Activated naive CD4-positive, alpha-beta T cell treated with anti-CD3 and anti-CD28 coated beads for 36 hours (primary cell): ENCODE measurements at places on chromosomes 12 and 14.
A peak's percentile ranks its signal among the peaks of the same experiment; 100 is the strongest.

DNA sequence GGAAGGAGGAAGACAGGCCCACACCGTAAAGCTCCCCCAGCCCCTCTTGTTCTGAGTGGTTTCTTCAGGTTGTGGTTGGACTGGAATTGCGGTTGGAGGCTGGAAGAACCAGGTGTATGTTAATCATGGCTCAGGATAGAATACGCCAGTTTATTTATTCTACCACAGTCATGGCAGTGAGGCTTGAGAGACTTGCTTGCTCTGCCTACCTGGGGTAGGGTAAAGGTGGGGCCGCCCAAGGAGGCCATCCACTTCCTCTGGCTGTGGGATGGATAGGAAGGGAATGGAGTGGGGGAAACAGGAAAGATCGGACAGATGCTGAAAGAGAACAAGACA lies 8.1 kb downstream of the SHMT2 start:
- DNase-seq = no peak

DNA sequence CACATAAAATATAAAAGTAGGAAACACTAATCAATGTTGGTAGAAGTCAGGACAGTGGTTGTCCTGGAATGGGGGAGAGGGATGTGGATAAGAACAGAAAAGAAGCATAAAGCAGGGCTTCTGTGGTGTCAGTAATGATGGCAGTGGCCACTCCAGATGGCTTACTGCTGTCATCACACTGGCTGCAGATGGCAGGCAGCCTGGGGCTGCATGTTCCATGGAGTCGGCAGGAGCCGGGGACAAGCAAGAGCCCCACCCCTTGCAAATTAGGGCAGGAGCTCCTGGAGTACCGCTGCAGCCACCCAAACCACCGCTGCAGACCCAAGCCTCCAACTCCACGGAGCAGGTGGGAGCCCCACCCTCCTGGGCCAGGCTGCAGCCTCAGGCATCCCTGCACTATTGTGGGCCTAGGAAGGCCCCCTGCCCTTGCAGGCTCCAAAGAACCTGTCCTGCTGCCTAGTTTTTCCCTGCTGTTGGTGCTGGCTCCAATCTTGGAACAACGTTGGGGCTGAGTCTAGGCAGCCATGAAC lies 28.8 kb upstream of the SLC5A8 start:
- DNase-seq = no peak

GRCh38 chr14:24984846-24985589 lies 64.9 kb downstream of the STXBP6 start:
- DNase-seq = no peak

GRCh38 chr12:98845957-98846356 lies 200.9 kb downstream of the APAF1 start:
- no peak for DNase-seq

DNA sequence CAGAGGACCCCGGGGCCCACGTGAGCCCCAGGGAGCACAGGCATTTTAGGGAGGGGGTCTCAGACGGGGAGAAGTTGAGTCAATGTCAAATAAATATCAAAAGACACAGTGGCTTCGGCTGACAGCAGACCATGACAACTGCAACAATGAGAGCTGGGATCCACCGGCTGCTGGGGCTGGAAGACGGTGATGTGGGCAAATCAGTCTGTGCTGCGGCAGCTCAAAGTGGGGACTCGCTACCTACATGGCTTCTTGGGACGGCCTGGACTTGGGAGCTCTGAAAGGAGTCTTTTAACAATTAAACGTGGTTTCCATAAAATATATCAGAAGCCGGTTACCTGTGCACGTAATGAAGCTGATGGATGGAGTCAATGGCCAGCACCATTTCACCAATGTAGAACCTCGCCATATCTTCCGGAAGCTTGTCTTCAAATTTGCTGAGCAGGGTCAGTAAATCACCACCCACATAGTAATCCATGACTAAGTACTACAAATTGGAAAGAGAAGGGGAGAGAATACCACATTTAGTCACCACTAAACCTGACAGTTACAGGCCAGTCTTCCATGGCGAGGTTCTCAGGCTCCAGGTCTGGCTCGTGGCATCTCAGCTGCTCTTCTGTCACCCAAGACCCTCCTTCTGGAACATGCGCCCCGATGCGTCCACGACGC lies 58.0 kb downstream of the CDC42BPB start:
- DNase-seq = no peak

- DNase-seq = no peak
These were observed 129.0 kb upstream of the WSCD2 start for GRCh38 chr12:108000111-108000510.

- no peak for DNase-seq
These were observed 5.8 kb downstream of the CTDSP2 start for GRCh38 chr12:57840726-57841125.

- peak; percentile 47 for DNase-seq
These were observed 61.9 kb downstream of the SMUG1 start for GRCh38 chr12:54126696-54127537.

GRCh38 chr12:65925626-65926025 lies 101.3 kb downstream of the HMGA2 start:
- no peak for DNase-seq
